Upper lobe of left lung (tissue), 6 donors: ENCODE measurements at places on chromosomes 1 and 21. TPM values are rescaled to one million over a fixed set of nuclear protein-coding genes. Genes with fewer than 3 reads are reported as not detected.

VANGL2 gene
- total RNA-seq, result 4.3 TPM

GRCh38 chr21:29187944-29188343 is 57.5 kb downstream of the MAP3K7CL start:
- no peak for DNase-seq

TINAGL1 gene
- total RNA-seq, result 191 TPM

- no peak for DNase-seq
Measured at GRCh38 chr1:101742509-101742908, 254.2 kb downstream of the OLFM3 start.

GRCh38 chr1:246189126-246189525 is 318.0 kb downstream of the SMYD3 start:
- DNase-seq, result no peak

GRCh38 chr1:244945109-244945671 is 80.8 kb upstream of the HNRNPU start:
- DNase-seq, result no peak

DNA sequence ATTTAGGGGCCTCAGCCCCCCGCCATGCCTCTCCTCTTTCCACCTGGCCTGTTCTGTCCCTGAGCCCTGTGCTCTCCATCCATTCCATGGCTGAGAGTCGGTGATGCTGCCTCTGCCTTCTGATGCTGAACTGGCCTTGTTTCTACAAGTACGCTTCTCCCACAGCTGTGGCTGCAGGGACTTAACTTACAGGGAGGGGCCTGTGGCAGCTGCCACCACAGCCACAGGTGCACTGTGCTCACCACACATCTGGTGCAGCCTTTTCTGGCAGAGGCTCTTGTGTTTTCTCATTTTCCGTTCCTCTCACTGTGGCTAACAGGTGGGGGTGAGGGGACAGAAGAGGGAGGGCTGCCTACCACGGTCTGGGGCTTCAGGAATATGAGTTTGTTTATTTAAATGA is 4.2 kb downstream of the FMO1 start:
- DNase-seq, result no peak

GRCh38 chr21:33419538-33420123 is 16.4 kb downstream of the IFNGR2 start:
- DNase-seq, result peak; percentile 30

DNA sequence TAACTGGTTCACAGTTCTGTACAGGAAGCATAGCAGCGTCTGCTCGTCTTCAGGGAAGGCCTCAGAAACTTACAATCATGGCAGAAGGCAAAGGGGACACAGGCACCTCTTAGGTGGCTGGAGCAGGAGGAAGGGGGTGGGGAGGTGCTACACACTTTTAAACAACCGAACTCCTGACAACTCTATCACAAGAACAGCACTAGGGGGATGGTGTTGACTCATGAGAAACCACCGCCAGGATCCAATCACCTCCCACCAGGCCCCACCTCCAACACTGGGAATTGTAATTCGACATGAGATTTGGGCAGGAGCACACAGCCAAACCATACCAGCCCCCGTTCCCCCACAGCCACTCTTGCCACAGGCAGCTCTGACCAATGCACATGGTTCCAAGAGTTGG is 306.3 kb upstream of the POU3F1 start:
- DNase-seq, result no peak

CTH gene
- total RNA-seq, result 5.2 TPM

CADM3 gene
- 16.0 TPM for total RNA-seq

DNA sequence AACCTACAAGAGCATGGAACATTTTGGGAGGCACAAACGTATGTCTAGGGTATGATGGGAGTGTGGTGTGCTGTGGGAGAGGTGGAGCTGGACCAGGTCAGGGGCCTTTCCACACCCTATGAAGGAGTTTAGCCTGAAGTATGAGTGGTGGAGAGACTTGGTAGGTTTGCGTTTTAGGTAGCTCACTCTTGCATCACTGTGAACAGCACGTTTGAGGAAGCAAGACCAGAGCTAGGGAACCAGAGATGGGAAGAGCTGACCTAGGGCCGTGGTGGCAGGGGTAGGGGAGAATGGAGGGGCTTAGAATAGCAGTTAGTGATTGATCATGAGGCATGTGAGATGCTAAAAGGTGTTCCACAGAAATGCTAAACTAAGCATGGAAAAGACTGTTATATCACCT is 25.1 kb upstream of the ZFP69B start:
- no peak for DNase-seq

GRCh38 chr1:30036229-30036547 is 687.2 kb downstream of the MATN1 start:
- no peak for DNase-seq

GRCh38 chr1:92087542-92087941 is 7.4 kb downstream of the BTBD8 start:
- DNase-seq, result no peak
